NCI-H1105 treated with DMSO at 0.1 percent for 48 hours (cell line): ENCODE measurements at places on chromosomes 2 and 18.

GRCh38 chr18:58218117-58218516 is 174.1 kb downstream of the NEDD4L start:
- no peak for DNase-seq

- no peak for DNase-seq
Measured at GRCh38 chr18:59865241-59865986, 34.4 kb upstream of the PMAIP1 start.

- no peak for DNase-seq
Measured at GRCh38 chr2:98457045-98457696, 12.5 kb downstream of the INPP4A start.

DNA sequence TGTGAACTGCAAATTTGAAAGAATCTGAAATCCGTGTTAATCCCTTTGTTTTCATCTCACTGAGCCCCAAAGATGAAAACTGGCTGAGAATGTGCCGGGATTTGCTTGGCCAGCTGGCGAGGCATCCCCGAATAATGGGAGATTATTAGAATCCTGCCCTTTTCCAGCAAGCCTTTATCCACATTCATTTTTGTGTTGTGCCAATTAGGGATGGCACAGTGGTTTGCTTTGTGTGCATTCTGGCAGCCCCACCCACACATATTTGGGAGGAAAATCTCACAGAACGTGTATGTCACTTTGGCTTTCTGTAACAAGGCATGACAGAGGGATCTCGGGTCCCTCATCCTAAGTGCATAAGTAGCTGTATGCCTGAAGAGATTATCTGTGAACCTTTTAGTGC is 405.8 kb upstream of the FAM98A start:
- DNase-seq: no peak

- peak; percentile 54 for DNase-seq
Measured at GRCh38 chr2:117835990-117836760, 21.7 kb downstream of the DDX18 start.

GRCh38 chr2:22981785-22982184 is 403.2 kb upstream of the KLHL29 start:
- DNase-seq: peak; percentile 6

- no peak for DNase-seq
Measured at GRCh38 chr2:165471349-165471950, 2.0 kb downstream of the CSRNP3 start.

DNA sequence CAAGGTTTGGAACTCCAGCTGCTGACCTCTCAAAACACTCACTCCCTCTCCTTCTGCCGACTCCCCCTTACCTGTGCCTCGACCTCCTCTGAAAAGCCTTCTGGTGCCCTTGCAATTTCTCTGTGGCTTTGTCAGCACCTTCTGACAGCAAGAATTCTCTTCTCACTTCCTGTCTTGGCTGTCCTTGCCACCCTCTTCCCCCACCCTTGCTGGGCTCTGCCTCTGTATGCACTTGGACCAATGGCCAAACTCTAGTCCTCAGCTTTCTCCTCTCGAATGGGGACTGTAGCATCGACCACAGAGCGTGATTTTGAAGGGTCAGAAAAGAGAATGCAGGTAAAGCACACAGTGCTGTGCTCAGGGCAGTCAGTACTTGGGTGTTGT is 99.0 kb downstream of the HS1BP3 start:
- no peak for DNase-seq

GRCh38 chr2:104856973-104857261 is 3.0 kb downstream of the POU3F3 start:
- DNase-seq: no peak

- no peak for DNase-seq
Measured at GRCh38 chr2:18516112-18516511, 44.3 kb downstream of the RDH14 start.

- DNase-seq: no peak
Measured at GRCh38 chr18:60024345-60024744, 124.5 kb downstream of the PMAIP1 start.

DNA sequence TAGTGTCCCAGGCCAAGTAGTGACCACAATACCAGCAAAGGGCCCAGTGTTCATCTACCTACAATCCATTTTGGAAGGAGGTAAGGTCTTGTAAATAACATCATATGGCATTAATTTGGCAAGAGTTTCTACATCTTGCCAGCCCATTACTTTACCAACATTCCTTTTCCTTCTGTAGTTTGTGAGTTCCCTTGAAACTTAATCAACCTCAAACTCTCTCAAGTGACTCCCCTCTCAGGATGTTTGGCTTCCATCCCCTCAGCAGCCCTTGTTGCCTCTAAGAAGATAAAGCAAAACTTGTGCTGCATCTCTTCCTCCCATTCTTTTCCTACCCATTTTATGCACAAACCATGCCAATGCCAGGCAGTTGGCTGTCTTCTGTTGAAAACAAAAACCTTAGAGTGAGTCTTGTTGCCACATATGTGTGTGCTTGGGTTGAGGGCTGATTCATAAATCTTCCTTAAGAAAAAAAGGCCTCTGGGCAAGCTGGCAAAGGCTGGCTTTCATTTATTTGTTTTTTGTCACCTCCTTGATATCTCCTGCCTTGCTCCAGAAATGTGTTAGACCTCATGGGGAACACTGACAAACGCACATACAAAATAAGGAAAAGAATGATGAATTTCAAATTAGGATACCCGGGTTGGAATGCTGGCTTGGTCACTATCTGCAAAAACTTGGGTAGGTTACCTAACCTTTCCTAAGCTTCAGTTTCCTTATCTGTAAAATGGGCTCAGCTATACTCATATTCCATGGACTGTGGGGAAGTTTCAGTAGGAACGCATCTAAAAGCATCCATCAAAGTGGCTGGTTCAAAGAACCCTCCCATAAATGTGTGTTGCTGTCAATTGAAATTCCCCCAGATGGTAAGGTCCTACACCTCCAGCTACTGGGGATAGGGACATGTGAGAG is 29.4 kb upstream of the ST3GAL5 start:
- DNase-seq: no peak

GRCh38 chr2:172693037-172693436 is 42.6 kb upstream of the RAPGEF4 start:
- no peak for DNase-seq

DNA sequence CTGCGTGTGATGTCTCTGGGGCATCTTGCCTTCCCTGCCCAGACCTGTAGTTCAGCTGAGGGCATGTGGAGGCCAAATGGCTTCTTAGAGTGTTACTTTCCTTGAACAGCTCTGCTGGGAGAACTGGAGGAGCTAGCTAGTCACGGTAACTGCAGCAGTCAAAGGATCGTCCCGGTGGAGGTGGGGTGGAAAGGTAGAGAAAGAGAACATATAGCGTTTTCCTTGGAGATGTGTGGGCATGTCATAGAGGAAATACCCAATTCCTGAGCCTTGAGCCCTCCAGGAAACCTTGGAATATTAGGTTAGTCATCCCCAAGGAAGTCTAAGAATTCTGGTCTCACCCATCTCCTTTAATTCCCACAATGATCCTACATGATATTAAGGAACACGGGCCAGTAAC is 33.5 kb upstream of the IL37 start:
- DNase-seq: no peak

DNA sequence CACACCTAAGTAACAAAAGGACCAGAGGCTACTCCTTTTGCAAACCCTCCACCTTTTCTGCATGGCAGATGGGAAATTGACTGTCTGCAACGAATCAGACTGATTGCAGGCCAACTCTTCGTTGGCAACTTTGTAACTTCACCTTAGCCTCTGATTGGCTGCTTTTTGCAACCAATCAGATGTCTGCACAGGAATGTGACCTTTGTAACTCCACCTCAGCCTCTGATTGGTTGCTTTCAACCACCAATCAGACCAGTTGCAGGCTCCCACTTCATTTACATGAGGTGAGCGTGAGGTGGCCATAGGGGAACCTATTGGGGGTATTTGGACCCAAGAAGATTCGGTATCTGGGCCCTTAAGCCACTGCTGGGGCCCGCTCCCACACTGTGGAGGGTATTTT is 209.0 kb downstream of the EN1 start:
- DNase-seq: no peak

DNA sequence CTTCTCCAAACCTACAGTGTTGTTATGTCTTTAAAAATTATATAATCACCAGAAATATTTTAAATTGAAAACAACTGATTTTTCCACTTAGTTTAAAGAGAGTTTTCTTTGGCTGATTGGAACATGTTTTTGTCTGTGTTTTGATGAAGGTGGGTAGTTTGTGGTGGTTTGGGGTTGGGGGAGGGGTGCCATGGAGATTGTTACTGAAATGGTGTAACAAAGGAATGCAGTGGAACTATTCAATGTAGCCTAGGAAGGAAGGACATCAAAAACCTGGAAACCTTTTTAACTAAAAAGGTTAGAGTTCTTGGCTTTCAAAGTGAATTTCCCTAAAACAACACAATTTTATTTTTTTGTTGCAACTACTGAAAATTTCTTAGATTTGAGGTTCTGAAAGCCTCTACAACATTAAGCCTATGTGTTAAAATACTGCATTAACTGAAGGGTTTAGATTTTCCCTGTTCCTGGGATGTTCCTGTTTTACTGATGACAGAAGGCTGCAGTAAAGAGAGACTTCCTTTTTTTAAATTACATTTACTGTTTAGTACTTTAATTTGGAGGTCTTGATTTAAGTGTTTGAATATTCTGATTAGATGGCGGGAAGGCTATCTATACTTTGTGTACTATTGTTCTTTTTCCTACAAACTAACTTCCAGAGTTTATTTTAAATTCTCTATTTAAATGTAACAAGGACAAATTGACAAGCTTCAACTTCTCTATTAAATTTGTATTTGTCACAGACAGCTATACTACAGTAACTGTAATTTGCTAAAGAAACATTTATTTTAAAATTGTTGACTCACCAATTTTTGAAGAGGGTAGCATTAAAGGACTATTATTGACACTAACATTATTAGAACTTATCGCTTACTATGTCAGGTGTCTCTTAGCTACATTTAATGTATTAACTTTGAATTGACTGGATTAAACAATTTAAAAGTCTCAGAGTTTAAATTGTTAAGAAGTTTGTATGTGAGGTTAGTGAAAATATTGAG is 87.7 kb downstream of the LIMS1 start:
- peak; percentile 22 for DNase-seq

DNA sequence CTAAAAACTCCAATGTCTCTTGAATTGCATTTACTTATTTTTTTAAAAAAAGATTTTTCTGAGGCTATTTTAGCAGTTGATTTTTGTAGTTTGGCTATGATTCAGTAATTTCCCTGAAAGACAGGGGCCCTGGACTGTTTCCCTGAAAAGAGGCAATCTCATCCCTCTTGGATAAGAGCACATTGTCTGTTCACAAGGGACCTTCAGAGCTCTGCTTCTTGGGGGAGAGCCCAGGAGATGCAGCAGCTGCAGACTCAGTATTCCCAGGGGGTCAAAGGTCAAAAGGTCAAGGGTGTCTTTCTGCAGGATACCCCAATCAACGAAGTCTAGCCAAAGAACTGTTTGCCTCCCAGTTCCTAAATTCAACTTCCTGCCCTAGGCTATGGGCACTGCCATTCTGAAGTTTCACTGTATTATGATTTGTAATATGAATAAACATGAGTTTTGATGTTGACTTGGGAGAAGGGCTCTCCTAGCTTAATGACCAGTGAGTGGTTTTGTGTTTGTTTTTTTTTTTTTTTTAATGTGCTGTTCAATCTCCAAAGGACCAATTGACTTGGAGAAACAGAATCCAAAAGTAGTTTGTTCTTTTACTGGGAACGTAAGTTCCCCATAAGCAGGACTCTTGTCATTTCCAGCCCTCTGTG is 157.0 kb upstream of the SERPINE2 start:
- no peak for DNase-seq

- DNase-seq: no peak
Measured at GRCh38 chr18:62614494-62614893, 91.7 kb downstream of the ZCCHC2 start.

DNA sequence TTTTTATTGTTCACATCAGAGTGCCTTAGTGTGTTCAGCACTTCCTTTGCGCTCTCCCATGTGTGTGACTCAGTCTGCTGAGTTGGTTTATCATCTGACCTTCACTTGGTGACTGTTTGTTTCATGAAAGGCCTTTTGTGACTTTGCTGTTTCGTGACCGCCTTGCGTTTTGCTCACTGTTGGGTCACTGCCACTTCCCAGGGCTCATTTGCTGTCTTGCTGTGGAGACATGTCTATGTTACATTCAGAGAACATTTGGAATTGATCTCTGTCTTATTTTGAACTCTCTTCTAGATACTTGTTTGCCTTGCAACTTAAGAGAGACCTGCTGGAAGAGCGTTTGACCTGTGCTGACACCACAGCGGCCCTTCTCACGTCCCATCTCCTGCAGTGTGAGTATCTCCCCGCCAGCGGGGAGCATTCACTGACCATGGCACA is 54.7 kb downstream of the FARP2 start:
- no peak for DNase-seq

DNA sequence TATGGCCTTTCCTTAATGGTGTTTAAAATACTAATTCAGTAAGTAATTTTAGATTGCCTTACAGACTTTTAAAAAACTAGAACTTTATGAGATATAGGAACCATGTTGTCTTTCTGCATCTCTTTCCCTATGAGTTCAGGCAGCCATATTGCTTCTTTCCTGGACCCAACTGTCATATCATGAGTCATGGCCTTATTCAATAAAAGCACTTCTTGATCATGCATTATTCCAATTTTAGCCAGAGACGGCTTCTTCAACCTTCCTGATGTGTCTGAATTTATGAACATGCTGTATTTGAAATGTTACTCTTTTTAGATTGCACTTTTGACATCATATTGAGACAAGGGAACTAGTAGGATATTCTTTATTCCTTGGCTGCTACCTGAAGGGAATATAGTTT is 65.4 kb upstream of the MAP3K20 start:
- DNase-seq: no peak

DNA sequence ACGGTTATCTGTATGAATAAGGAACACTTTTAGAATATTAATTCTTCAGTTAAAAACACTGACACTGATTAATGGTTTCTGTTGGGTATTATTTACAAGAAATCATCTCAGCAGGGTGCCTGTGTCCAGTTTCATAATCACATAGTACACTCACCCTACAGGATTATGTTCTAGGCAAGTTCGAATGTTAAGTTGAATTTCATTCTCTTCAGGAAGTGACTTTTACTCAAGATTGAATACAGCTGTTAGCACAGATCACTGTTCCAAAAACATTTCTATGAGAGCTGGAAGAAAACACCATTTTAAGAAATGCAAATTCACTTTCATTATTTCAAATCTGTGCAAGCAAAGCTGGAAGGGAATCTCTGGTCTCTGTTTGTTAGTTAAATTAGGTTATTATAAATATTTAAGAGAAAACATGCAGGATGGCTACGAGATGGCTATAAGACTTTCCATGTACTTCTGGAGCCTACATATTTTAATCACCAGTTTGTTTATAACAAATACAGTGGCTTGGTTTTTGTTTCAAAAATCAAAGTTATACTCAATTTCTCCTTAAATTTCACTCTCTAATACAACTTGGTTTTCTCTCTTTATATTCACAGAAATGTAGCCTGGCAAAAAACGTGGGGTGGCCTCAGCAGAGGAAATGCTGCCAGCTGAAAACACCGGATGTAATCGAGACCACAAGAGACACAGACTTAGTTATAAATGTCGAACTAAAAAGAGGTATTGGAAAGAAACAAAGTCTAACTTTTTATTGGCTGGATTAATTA is 65.8 kb downstream of the RBMS1 start:
- no peak for DNase-seq
